ENCODE measurements at places on chromosomes 4 and X. TPM values are rescaled to one million over a fixed set of nuclear protein-coding genes. Genes with fewer than 3 reads are reported as not detected.

The BANK1 gene
- 12.2 TPM for total RNA-seq

DNA sequence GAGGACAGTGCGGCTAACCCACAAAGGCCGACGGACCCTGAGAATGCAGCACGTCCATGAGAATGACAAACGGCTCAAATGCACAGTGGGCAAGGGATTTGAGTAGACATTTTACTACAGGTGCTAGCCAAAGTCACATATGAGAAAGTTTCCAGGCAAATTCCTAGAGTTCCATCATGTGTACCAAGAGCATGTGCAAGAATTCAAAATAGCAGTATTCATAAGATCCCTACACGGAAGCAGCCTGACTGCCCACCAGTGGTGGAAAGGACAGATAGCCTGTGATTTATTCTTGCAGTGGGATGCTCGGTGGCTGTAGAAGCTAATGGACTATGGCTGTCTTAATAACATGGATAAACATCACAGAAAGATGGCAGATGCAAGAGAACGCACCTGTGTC, 68.0 kb downstream of the RGS12 start:
- H3K36me3 ChIP-seq: no peaks in the 10 kb centered on the region
- no peaks in the 10 kb centered on the region for H3K27me3 ChIP-seq
- H3K4me1 ChIP-seq: no peaks in the 10 kb centered on the region
- H3K27ac ChIP-seq: no peak overlapping the region

DNA sequence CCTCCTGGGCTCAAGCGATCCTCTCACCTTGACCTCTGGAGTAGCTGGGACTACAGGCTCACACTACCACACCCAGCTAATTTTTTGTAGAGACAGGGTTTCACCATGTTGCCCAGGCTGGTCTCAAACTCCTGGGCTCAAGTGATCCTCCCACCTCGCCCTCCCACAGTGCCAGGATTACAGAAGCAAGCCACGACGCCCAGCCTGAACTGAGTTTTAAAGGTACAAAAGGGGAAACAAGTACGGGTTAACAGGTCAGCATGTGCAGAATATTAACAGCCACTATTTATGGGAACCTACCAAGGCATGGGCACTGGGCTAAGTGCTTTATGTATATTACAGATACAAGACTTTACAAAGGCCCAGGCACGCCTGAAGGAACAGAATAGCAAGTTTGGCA, 164.3 kb upstream of the GPC4 start:
- H3K27ac ChIP-seq: no peak overlapping the region
- no peaks in the 10 kb centered on the region for H3K36me3 ChIP-seq
- DNase-seq: no peak

GRCh38 chr4:162871990-162872389, 294.7 kb downstream of the NAF1 start:
- no peaks in the 10 kb centered on the region for H3K36me3 ChIP-seq
- no peaks in the 10 kb centered on the region for H3K4me1 ChIP-seq
- no peak for DNase-seq
- no peak overlapping the region for H3K27ac ChIP-seq
- no peak overlapping the region for H3K4me3 ChIP-seq

DNA sequence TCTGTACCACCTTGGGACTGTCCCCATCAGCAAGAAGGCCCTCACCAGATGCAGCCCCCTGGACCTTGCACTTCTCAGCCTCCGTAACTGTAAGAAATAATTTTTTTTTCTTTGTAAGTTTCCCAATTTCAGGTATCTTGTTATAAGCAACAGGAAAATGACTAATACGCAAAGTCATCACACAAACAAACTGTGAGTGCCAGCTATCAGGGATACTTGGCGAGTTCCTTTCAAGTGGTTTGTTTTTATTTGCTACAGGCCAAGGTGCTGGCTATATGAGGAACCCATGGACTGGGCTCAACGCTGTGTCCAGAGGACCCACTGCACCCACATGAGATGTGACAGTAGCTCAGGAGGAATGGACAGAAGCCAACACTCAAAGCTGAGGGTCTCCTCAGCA, 11.5 kb upstream of the GPM6B start:
- H3K4me3 ChIP-seq: no peak overlapping the region
- no peaks in the 10 kb centered on the region for H3K27me3 ChIP-seq
- H3K27ac ChIP-seq: no peak overlapping the region
- H3K36me3 ChIP-seq: no peaks in the 10 kb centered on the region

DNA sequence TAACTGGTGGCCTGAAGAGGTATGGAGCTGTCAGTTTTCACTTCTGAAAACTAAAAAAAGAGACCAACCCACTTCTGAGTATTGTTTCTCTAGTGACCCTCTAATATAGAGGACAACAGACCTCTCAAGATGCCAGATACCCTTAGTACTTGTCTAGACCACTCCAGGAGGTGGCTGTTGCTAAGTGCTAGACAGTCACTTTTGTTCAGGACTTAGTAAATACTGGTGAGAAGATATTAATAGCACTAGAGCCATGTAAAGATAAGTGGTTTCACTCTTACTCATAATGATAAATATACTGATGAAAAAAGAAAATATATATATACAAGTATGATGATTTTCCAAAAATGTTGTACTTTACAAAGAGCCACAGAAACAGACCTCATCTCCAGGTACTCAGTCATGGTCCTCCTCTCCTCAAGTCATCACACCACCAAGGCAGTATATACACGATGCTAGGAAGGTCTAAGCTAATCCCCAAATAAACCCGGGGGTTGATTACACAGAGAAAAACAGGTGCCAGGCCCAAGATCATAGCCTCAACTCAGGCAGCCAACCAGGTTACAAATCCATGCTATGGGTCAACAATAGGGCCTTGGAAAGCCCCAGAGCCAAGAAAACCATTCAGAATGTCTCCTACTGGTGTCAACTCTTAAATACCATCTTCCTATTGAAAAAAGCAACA, 66.9 kb downstream of the ARHGEF9 start:
- H3K27ac ChIP-seq: no peak overlapping the region
- H3K4me3 ChIP-seq: no peak overlapping the region
- H3K4me1 ChIP-seq: no peaks in the 10 kb centered on the region
- no peak for DNase-seq
- H3K27me3 ChIP-seq: no peaks in the 10 kb centered on the region
- H3K36me3 ChIP-seq: no peaks in the 10 kb centered on the region

The TDO2 gene
- 1.4 TPM for total RNA-seq

- H3K27me3 ChIP-seq: no peaks in the 10 kb centered on the region
- H3K27ac ChIP-seq: no peak overlapping the region
- H3K4me3 ChIP-seq: no peak overlapping the region
- no peak for DNase-seq
Observed at GRCh38 chrX:31893525-31893924, 821.7 kb upstream of the FTHL17 start.

The UVSSA gene
- total RNA-seq: 27.9 TPM

- peaks cover 15% of the 10 kb centered on the region for H3K4me1 ChIP-seq
- H3K27me3 ChIP-seq: peaks cover 54% of the 10 kb centered on the region
- H3K36me3 ChIP-seq: no peaks in the 10 kb centered on the region
- DNase-seq: no peak
Observed at GRCh38 chr4:3487861-3488260, 24.8 kb downstream of the DOK7 start.

GRCh38 chr4:8435656-8436121, 4.8 kb downstream of the ACOX3 start:
- peak overlapping the region; percentile 70 for H3K27ac ChIP-seq
- peak overlapping the region; percentile 45 for H3K4me3 ChIP-seq
- peaks cover 59% of the 10 kb centered on the region for H3K4me1 ChIP-seq
- H3K36me3 ChIP-seq: no peaks in the 10 kb centered on the region
- H3K27me3 ChIP-seq: no peaks in the 10 kb centered on the region

The REPS2 gene
- 18.5 TPM for total RNA-seq

DNA sequence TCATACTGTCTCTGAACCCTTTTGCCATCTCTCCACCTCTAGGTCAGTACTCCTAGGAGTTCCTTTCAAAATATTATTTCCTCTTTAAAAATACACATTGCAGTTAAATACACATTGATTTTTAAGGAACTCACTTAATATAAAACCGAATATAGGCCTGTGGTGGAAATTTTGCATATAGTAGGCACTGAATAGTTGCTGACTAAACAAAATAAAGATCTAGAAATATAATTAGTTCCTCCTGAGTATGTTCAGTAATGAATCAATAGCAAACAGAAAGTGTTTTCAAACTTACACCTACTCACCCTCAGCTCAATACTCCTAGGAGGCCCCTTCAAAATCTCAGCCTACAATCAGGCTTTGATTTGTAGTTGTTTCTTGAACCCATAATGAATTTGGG, 61.5 kb downstream of the IGSF1 start:
- no peak overlapping the region for H3K27ac ChIP-seq
- H3K36me3 ChIP-seq: no peaks in the 10 kb centered on the region
- no peaks in the 10 kb centered on the region for H3K27me3 ChIP-seq
- no peak overlapping the region for H3K4me3 ChIP-seq
- H3K4me1 ChIP-seq: no peaks in the 10 kb centered on the region
- DNase-seq: no peak

The DUSP9 gene
- total RNA-seq: not detected

DNA sequence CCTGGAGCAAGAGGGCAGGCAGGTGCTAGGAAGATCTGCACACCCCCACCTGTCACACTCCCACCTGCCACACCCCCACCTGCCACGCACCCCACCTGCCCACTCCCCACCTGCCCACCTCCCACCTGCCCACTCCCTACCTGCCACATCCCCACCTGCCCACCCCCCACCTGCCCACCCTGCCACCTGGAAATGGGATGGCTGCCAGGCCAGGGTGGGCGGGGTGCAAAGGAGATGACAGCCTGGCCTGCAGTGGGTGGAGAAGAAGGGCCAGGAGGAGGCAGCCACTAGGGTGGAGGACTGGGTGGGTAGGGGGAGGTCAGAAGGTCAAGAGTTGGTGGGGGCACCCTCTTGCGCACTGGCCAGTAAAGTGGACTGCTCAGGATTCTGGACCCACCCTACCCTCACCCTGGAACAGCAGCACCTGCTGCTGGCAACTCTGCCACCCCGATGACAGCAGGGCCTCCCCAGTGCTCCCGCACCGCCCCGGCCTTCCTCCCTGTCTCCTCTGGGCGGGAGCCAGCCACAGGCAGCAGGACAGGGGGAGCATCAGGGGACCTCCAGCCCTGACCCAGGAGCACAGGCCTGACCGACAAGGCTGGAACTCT, 66.8 kb upstream of the NKX1-1 start:
- no peak overlapping the region for H3K4me3 ChIP-seq
- peaks cover 32% of the 10 kb centered on the region for H3K27me3 ChIP-seq
- no peaks in the 10 kb centered on the region for H3K4me1 ChIP-seq
- H3K36me3 ChIP-seq: no peaks in the 10 kb centered on the region
- no peak for DNase-seq
- no peak overlapping the region for H3K27ac ChIP-seq

- no peaks in the 10 kb centered on the region for H3K36me3 ChIP-seq
- no peaks in the 10 kb centered on the region for H3K27me3 ChIP-seq
- no peaks in the 10 kb centered on the region for H3K4me1 ChIP-seq
- no peak overlapping the region for H3K4me3 ChIP-seq
Observed at GRCh38 chrX:35023683-35024082, 81.1 kb downstream of the FAM47B start.

GRCh38 chrX:49220100-49220499, 13.0 kb downstream of the CACNA1F start:
- no peak overlapping the region for H3K4me3 ChIP-seq
- H3K4me1 ChIP-seq: no peaks in the 10 kb centered on the region
- DNase-seq: no peak
- no peak overlapping the region for H3K27ac ChIP-seq

DNA sequence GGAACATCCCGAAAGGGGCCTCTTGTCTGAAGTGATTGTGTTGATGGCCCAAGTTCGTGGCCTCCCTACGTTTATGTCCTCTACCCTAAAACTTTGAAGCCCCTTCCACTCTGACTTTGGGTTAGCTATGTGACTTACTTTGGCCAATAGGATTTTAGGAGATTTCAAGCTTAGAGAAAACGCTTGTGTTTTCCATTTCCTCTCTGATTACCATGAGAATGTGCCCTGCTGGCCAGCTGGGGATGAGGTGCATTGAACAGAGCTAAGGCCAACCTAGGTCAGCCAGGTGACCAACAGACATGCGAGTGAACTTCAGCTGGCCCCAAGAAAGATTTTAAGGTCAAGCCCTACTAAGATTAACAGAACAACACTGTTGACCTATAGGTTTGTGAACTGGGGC, 82.4 kb downstream of the SLC2A9 start:
- no peak overlapping the region for H3K4me3 ChIP-seq
- H3K4me1 ChIP-seq: no peaks in the 10 kb centered on the region
- no peaks in the 10 kb centered on the region for H3K27me3 ChIP-seq
- no peaks in the 10 kb centered on the region for H3K36me3 ChIP-seq

The FAM47A gene
- total RNA-seq: not detected

The SNCA gene
- total RNA-seq: 7.8 TPM

The WDR1 gene
- 233 TPM for total RNA-seq

- no peak for DNase-seq
- H3K4me1 ChIP-seq: no peaks in the 10 kb centered on the region
- no peaks in the 10 kb centered on the region for H3K27me3 ChIP-seq
- no peak overlapping the region for H3K27ac ChIP-seq
- no peaks in the 10 kb centered on the region for H3K36me3 ChIP-seq
Observed at GRCh38 chrX:16931371-16931770, 15.1 kb upstream of the REPS2 start.

The F9 gene
- total RNA-seq: not detected

DNA sequence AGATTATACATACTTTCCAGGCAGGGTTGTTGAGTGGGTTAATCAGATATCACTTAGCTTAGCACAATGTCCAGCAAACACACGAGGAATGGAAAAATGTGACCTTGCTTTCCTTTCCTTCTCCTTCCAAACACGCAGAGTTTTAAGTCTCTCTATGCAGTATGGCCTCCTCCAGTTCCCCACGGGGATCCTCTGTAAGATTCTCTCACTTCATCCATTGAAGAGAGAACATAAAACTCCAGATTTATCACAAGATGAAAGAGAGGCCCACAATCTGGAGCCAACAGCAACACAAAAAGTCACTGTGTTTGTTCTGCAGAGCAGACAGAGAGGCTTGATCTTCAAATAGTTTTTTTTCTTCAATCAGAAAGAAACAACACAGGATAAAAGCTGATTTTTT, 336.8 kb upstream of the CLNK start:
- H3K4me1 ChIP-seq: no peaks in the 10 kb centered on the region
- H3K4me3 ChIP-seq: no peak overlapping the region
- H3K27ac ChIP-seq: no peak overlapping the region

- no peaks in the 10 kb centered on the region for H3K36me3 ChIP-seq
- no peak overlapping the region for H3K4me3 ChIP-seq
- DNase-seq: no peak
Observed at GRCh38 chr4:175035905-175036304, 117.7 kb downstream of the ADAM29 start.

The CXCL8 gene
- 6.2 TPM for total RNA-seq

- H3K27ac ChIP-seq: no peak overlapping the region
- H3K36me3 ChIP-seq: no peaks in the 10 kb centered on the region
- H3K4me1 ChIP-seq: no peaks in the 10 kb centered on the region
- no peak overlapping the region for H3K4me3 ChIP-seq
- no peaks in the 10 kb centered on the region for H3K27me3 ChIP-seq
- no peak for DNase-seq
Observed at GRCh38 chrX:17537723-17538243, 162.8 kb downstream of the NHS start.

The IQCM gene
- not detected for total RNA-seq
